Activated naive CD8-positive, alpha-beta T cell treated with anti-CD3 and anti-CD28 coated beads for 36 hours (primary cell): ENCODE measurements at places on chromosomes 2 and 18.

DNA sequence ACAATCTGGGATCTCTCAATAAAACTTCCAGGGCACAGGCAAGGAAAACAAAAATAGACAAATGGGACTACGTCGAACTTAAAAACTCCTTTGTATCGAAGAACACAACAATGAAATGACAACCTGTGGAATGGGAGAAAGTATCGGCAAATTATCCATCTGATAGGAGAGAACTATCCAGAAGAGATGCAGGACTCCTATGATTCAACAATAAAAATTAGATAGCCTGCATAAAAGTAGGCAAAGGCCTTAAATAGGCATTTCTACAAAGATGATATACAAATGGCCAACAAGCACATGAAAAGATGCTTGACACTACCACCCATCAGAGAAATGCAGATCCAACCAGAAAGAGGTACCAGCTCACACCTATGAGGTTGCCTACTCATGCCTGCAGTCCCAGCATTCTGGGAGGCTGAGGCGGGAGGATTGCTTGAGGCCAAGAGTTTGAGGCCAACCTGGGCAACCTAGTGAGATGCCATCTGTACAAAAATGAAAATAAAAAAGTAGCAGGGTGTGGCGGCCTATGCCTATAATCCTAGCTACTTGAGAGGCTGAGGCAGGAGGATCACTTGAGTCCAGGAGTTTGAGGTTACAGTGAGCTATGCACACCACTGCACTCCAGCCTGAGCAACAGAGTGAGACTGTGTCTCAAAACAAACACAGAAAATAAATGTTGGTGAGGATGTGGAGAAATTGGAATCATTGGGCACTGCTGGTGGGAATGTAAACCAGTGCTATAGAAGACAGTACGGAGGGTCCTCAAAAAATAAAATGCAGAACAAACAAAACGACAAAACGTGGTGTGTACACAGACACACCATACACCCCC, 21.6 kb downstream of the TWIST2 start:
- DNase-seq, result no peak

DNA sequence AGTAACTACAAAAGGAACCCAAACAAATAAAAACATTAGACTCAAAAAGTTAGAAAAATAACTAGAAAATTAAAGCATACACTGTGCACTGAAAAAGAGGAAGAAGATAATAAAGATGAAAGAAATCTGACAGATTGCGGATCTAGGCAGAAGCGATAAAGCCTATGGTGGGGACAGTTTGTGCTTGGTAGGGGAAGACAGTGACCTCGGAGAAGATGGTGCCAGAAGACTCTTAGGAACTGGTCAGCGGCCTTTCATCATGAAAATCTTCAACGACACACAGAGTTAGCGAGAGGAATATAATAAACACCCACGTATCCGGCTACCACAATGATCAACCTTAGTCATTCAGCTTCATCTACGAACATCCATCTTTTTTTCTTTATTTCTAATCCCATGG, 180.5 kb downstream of the HDAC4 start:
- DNase-seq, result no peak

DNA sequence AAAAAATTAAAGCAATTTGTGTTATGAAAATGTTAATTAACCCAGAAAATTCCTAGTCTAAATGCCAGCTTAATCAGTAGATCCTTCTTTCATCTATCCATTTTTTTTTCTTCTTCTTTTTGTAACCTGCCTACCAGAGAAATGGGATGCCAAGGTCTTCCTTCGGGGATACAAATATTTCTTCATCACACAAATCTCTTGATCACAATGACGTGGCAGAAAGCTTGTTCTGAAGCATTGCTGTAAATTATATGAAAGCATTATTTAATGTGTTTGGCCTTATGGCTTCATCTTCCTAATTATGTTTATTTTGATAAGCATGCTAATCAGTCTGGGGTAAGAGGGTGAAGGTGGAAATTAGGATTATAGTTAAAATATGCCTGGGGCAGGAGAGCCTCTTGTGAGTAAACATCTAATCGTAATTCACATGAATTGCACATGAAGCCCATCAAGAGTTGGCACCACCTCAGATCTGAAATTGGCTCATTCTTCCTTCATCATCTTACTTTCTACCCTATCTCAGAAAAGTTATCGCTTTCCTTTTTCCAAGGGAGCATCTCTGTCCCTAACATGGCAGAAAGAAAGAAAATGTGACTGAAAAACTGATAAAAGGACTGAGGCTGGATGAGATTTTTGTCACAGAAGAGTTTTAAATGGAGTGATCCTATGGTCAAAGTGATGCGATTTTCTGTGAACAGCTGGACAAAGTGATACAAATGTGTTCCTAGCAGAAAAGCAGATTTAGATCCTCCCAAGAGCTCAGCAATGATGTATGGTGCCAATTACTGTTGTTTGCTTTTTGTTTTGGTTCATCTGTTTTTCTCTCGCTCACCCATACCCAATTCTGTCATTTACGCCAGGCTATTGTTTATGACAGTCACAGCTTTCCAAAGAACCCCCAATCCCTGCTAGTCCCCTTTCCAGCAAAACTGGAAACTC, 76.9 kb upstream of the PMAIP1 start:
- no peak for DNase-seq

DNA sequence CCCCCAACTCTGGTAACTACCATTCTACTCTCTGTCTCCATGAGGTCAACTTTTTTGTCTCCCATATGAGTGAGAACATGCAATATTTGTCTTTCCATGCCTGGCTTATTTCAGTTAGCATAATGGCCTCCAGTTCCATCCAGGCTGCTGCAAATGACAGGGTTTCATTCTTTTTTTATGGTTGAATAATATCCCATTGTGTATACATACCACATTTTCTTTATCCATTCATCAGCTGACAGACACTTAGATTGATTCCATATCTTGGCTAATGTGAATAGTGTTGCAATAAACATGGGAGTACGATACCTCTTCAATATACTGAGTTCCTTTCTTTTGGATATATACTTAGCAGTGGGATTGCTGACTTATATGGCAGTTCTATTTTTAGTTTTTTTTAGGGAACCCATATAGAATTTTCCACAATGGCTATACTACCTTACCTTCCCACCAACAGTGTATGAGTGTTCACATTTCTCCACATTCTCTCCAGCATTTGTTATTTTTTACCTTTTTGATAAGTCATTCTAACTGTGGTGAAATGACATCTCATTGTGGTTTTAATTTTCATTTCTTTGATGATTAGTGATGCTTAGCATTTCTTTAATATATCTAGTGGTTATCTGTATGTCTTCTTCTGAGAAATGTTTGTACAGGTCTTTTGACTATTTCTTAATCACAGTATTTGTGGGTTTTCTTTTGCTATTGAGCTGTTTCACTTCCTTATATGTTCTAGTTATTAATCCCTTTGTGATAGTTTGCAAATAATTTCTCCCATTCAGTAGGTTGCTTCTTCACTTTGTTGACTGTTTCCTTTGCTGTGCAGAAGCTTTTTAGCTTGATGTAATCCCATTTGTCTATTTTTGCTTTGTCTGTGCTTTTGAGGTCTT, 112.2 kb downstream of the SRBD1 start:
- no peak for DNase-seq

DNA sequence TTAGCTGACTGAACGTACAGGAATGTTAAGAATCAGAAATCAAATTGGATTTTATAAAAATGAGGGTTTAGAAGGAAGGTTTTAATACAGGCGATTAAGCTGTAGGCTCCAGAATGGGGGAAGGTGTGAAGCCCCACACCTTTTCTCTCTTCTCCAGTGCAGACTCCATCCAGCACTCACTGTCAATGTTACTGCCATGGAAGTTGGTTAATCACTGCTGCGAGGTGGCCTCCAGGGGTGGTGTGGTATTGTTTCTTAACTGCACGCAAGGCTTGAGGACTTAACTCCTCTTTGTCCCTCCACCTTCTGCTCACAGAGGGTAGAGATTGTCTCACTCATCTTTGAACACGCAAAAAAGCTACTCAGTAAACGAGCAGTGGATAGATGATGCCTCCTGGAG, 26.9 kb upstream of the YWHAQ start:
- DNase-seq, result no peak

DNA sequence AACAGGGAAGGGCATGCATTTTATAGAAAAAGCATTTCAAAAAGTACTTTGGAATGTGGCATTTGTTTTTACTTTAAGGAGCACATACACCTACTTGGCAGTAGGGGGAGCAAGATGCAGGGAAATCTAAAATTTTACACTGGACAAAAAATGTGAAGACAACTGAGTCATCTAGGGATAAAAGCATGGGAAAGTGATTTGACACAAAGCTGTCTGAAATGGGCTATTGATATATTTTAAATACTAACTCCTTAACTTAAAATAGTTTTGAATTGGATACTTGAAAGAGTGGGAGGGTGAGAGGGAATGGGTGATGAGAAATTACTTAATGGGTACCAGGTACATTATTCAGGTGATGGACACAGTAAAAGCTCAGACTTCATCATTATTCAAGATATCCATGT, 15.8 kb downstream of the TMEM200C start:
- DNase-seq, result no peak

GRCh38 chr2:68475576-68475975, 8.2 kb downstream of the APLF start:
- DNase-seq, result no peak

DNA sequence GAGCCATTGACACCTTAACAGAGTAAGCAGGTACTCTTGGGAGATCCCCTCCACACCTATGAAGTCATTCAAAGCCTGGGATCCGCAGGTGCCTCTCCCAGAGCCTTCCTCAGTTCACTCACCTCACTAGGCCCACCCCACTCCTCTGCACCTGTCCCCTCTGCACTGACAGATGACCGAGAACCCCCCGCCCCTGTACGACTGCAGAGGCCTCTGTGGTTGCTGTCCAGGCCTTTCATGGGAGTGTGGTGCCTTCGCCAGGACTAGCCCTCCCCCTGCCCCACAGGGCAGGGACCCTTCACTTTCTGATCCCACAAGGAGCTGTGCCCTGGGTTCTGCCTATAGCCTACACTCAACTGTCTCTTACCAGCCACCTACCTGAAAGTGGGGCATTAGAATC, 238.5 kb downstream of the ZBTB7C start:
- no peak for DNase-seq

- no peak for DNase-seq
These were observed 79.2 kb downstream of the NCOA1 start for GRCh38 chr2:24570225-24570624.

DNA sequence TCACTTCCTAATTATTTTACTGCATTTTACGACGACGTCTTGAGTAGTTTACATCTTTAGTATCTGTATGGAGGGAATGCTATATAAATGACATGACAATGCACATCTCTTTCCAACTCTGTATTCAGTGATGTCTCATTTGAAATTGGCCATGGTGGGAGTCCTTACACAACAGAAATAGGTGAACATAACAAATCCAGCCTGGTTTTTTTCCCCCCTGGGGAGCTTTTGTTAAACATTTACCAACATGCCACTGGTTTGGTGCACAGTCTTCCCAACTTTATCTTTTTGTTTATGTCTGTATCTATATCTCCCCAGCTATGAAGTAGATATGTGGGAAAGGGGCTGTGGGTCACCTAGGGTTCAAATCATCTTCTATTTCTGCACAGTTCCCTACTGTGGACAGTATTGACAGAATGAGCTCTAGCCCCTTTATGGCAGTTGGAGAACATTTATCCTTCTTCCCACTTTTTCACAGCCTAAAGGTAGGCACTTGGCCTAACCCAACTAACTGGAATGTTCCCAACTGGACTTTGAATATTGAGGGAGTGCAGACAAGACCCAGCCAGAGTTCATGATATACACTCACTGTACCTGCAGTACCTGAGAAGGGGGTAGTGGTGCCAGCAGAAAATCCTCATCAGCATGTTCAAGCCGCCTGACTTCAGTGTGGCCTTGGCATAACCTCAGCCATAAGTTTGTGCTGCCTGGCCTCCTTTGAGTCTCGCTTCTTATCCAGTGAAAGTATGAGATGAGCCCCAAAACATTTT, 5.7 kb upstream of the RTKN start:
- no peak for DNase-seq
